ENCODE measurements at places on chromosomes 12 and 14.

GRCh38 chr12:28446031-28446430 is 255.8 kb downstream of the CCDC91 start:
- no peak for DNase-seq

GRCh38 chr12:96623155-96623554 is 133.8 kb downstream of the CFAP54 start:
- no peak for DNase-seq

- DNase-seq: no peak
Observed at GRCh38 chr12:120710805-120711296, 593 bp downstream of the UNC119B start.

DNA sequence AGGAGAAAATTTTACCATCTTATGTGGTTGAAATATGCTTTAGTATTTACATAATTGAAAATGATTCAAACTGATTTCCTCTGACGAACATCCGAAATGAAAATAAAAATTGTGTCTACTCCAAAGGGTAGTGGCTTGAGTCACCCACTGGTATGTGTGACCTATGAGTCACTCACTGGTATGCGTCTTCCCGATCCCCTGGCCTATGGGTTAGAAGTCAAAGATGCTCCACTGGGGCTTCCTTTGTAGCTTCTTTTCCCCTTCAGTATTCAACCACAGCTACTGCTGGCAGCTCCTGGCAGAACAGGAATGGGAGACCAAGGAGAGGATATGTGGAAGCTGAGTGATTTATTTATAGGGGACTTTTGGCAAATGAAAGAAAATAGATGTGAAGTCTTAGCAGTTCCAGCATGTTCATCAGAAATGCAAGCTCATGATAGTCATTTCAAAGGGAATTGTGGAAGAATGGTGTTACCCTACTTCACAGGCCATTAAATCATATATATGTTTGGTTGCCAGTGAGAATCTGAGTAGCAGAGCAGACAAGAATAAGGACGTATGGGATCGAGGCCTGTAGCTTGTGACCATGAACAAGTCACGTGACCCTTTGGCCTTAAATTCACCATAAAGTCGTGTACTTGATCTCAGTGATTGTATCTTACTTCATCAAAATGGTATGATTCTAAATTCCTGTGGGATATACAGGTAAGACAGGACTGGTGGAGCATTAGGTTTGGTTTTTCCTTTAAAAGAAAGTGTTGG is 108.3 kb downstream of the CRADD start:
- DNase-seq: peak; percentile 90

- no peak for DNase-seq
Observed at GRCh38 chr12:49014547-49014946, 4.0 kb downstream of the PRKAG1 start.

DNA sequence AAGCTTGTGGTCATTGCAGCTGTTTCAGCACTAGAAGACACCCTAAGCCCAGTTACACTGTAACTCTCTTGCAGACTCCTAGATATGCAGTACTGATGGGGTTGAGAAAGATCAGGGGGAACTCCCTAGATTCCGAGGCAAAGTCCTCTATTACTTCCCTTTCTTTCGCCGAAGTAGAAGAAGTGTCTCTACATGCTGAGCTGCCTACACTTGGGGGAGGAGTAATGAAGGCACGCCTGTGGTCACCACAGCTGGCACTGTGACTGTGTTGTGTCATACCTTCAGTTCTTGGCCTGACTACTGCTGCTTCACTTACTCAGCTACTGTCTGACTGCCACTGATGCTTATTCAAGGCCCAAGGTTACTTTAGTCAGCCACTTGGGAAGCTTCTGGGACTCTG is 35.1 kb upstream of the RPL10L start:
- DNase-seq: no peak

DNA sequence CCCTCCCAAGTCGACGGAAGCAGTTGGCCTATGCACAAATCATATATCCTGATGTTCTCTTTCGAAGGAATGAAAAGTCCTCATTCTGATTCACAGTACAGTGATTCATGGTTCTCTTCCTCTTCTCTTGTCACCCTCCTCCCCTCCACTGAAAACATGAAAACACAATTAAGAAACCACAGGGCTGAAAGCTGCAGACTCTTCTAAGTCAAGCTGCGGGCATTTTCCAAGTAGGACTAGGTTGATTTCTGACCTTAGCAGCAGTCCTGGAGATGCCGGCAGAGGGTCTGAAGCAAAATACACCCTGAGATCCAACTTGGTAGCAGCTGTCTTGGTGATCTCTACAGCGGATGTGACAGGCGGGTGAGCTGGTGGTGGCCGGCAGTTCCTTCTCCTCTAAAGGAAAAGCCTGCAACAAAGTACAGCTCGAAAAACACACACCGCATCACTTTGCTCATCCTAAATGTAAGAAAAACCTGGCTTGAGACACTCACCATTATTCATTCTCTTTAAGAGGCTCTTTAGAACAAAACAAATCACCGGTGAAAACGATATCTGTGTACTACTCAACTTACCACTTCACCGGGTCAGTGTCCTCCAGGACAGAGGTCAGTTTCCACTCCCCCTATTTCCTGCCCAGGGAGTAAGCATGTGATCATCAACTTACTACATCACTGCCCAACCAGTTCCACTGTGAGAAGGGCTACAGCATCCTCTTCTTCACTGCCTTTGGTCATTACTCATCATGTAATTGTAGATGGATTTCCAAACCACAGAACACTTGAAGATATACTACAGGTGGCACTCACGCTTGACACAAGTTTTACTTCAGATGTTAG is 6.0 kb downstream of the TMCC3 start:
- DNase-seq: no peak

DNA sequence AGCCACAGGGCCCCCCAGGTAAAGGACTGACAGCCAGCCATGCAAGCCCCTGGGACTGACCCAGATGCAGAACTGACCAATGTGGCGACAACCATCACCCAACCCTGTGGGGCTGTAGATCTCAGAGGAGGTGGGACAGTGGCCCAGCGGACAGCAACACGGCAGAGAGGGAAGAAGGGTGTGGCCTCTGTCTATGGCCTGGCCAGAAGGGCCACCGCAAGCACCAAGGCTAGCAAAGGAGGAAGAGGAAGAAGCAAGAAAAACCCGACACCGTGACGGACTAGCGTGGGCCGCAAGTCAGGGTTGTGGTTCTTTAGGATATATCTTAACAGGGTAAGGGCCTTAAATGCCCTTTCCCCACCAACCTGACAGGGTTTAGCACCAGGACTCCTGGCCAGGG is 71.2 kb downstream of the ITPK1 start:
- DNase-seq: no peak

DNA sequence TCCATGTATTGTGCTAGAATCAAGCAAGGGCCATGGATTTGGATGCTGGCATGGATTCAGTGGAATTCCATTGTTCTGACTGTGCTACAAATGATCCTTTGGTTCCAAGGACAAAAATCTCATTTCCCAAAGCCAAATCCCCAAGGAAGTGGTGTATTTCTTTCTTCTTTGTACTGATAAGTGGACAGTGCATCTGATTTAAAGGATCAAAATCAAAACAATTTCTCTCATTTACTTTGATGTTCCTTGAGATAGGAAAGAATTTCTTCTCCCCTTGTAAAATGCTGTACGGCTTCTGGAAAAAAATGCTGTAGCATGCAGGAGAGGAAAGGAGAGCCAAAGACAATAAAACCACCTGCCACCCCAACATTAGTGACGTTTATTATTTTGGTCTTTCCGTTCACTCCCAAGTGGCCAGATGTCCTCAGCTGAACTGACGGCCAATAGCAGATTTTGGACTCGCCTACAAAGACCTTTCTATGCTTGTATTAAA is 185.7 kb downstream of the PRKD1 start:
- DNase-seq: peak; percentile 52

DNA sequence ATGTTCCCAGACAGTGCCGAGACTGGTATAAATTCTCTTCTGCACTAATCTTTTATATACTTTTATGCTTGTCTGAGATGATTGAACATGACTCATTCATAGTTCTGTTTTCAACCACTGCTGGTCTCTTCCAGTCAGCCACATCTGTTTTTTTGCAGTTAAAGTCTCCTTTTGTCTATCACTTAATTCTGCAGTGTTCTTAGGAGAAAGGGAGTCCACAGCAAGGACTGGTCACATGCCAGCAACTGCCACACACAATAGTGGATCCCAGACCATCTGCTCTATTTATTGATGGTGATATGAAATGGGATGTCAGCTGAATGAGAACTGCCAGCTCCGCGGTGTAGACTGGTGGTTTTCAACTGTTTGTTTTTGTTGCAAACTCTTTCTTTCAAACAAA is 379.8 kb downstream of the MED13L start:
- DNase-seq: no peak

DNA sequence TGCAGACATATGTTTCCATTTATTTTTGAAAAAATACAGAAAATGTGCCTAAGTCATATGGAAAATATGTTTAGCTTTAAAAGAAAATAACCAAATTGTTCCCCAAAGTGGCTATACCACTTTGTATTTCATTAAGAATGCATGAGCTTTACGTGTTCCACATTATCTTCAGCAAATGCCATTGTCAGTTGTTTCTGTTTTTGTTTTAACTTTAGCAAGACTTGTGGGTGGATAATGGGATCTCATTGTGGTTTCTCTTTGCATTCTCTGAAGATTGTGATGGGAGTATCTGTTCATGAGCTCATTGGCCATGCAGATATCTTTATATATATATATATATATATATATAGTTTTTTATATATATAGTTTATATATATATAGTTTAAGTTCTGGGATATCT is 181.5 kb downstream of the CCER1 start:
- no peak for DNase-seq

- peak; percentile 97 for DNase-seq
Observed at GRCh38 chr12:49828133-49829091, at the start of gene NCKAP5L. TSS of gene NCKAP5L (minus strand) at chr12:49828413. CDS start at chr12:49804044, 24,369 bp downstream.

GRCh38 chr14:26606729-26607312 is 9.0 kb upstream of the NOVA1 start:
- DNase-seq: no peak

- peak; percentile 99 for DNase-seq
Observed at GRCh38 chr12:114799574-114800487, 115.9 kb upstream of the TBX3 start.

GRCh38 chr12:57183939-57184725 is 32.5 kb upstream of the NXPH4 start:
- no peak for DNase-seq

DNA sequence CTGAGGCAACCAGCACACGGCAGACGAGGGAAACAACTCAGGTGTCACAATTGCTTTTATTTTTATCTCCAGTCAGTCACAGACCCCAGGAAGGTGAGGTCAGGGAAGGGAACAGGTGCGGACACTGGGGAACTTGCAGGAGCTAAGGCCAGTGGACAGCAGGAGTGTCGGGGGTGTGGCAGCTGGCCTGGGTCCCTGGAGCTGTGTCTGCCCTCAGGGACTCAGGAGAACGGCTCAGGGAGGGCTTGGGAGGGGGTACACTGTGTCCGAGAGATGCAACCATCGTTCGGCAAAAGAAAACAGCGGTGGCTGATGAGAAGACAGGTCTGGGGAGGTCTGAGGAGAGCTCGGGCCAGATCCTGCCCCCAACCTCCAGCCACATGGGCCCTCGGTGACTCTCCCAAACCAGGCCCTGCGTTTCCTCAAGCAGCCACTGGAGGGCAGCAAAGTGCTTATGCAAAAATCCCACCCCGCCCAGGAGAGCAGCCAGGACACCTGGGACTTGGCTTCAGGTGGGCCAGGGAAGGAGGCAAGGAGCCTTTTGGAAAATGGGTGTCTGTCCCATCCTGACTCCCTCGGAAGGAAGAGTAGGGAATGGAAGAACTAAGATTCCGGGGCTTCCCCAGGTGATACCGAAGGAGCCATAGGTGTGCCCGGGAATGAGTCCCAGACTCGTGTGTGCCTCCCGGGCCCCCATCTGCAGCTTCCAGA is 24.1 kb upstream of the BCDIN3D start:
- DNase-seq: peak; percentile 79

- no peak for DNase-seq
Observed at GRCh38 chr12:53756300-53757100, 4.7 kb upstream of the CISTR start.

- no peak for DNase-seq
Observed at GRCh38 chr12:22733756-22734155, 108.8 kb downstream of the ETNK1 start.

DNA sequence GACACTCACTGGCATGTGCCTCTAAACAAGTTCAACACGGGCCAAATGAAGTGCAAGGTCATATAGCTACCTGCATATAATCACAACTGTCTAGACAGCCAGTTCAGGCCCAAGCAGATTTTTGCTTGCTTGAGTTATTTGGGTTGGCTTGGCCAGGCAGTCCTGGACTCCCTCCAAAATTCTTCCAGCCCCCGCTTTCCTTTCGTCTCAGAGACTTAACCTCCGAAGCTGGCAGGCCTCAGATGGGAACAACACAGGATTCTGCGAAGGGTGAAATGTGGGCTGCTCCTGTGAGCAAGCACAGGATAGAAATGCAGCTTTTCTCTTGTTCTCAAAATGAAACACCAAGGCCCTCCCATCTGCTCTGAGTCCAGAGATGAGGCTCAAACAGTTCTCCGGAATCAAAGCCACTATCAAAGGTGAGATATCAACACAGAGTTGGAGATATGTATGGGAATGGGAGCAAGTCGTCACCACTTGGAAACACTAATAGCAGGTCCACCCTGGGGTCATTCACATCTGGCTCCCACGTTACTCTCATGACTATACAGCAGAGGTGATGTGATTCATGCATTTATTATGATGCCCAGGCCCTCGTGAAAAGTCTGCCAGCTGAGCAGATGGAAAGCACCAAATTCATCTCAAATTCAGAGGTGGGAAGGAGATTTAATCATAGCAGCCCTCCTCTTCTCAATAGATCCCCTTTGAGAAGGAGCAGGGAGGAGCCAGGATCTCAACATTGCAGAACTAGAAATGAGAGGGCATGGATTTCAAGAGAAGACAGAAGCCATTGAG is 389.8 kb downstream of the NUAK1 start:
- peak; percentile 30 for DNase-seq

- no peak for DNase-seq
Observed at GRCh38 chr12:11729439-11730150, 80.1 kb downstream of the ETV6 start.

- no peak for DNase-seq
Observed at GRCh38 chr12:82873309-82873708, 186.6 kb downstream of the TMTC2 start.

- DNase-seq: no peak
Observed at GRCh38 chr12:102343361-102344121, 136.8 kb downstream of the IGF1 start.

DNA sequence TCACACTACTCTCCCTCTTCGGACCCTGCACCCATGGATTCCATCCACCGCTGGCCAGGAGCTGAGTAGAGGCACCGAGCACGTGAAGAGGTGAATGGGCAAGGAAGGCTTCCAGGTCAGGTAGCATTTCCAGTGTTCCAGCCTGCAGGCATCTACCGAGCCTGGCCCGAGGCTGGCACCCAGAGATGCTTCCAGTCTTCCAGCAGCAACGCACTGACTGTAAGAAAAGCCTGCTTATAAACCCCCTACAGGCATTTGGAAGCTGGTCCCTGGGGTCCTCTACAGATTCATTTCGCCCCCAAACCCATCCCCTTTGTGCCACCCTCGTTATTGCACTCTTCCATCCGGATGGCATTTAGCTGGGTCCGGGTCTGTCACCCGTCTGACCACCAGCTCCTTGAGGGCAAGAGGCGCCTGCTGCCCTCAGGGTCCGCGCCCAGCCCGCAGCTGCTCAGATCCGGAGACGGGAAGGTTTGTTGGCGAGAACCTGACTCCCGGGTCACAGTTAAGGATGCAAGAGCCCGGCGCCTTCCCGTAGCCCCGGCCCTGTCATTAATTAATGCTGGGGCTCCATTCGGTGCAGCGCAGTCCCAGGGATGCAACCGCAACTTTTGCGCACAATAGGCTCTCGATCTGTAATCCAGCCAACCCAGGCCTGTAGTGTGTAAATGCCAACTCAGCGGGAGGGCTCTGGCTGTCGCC is 614 bp upstream of the MARK3 start:
- DNase-seq: no peak
